ENCODE measurements at places on chromosomes 4 and X.

DNA sequence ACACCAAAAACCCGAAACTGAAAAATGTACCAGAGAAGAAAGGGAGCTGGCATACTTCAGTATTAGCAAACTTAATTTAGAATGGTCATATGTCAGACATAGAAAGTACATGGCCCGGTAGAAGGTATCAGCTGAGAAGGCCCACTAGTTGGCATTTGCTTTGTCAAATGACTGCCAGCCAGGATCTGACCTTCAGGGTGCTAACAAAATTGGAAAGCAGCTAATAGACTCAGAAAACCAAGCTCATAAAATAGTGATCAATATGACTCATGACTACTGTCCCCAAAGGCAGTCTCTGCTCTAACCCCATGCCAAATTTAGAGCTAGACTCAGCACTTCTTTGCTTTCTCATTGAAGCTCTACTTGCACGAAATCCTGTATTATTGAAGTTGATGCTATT is 342.7 kb downstream of the PDGFC start:
- DNase-seq: no peak

- no peak for DNase-seq
Observed at GRCh38 chr4:148017801-148018200, 285.9 kb downstream of the ARHGAP10 start.

GRCh38 chr4:48297256-48297846 is 27.7 kb upstream of the TEC start:
- DNase-seq: no peak

DNA sequence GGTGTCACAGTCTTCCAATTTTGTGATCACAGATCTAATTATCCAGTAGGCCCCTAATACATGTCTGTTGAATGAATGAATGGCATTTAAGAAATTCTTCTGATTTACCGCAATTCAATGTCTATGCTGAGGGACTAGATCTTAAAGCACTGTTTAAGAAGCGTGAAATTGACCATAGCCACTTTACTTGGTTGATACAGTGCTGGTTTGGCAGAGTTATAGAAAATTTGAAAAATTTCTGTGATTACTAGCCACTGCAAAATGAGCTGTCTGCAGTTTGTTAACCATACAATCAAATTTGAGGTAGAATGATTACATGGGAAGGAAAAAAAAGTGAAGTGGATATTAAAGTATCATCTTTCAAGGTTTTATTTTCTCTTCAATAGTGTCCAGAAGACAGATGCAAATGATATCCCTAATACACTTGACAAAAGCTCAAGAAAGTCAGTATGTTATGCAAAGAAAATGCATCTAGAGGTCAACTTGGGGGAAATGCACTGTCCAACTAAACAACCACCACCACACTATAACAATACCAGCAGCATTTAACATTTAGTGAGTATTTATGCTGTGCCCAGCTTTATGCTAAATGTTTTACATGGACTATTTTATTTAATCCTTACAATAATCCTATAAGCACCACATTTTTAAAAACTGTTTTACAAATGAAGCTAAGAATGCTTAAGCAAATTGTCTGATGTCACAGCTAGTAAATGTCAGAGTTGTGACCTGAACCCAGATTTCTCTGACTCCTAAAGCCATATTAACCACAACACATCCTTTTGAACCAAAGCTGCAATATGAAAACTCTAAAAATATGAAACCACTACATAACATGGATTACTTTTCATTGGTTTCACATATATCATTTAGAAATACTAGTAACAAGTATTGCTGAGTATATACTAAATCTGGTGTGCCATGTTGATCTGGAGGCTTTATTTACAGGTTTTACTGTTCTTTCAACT is 217.9 kb upstream of the MAB21L2 start:
- no peak for DNase-seq

DNA sequence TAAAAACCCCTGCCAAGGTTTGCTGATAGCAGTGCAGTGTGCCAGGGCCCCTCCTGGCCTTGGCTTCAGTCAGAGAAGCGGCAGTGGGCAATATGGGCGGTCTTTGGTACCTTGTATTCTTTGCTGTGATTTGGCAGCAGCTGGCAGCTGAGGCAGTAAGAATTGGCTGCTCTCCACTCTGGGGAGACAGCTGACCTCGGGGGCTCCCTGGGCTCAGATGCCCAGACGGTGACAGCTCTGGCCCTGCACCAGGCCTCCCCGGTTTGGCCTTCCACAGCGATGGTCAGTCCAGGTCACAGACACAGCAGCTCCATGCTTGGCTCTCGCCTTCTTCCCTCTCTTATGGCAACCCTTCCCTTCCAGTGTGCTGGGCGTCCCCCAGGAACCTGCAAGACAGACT is 330.9 kb downstream of the BCOR start:
- peak; percentile 21 for DNase-seq
